ENCODE measurements at places on chromosomes 11 and 22.
A peak's percentile ranks its signal among the peaks of the same experiment; 100 is the strongest.

DNA sequence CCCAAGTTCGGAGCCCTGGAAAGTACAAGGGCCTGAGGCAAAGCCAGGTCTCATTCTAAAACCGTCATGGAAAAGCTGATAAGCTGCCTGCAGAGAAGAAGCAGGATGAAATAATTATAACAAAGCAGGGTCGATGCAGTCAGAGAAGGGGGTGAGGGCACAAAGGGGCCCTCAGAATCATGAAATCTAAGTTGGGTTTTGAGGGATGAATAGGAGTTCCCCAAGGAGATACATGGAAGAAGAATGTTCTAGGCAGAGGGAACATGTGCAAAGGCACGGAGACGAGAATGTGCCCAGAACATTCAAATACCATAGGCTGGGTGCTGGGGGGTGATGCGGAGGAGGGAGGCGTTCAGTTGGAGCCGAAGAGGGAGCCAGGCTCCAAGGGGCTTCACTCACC is 25.0 kb downstream of the IGLL1 start:
- no peak for DNase-seq

- no peak for DNase-seq
Observed at GRCh38 chr11:33234397-33235190, 22.6 kb upstream of the HIPK3 start.

DNA sequence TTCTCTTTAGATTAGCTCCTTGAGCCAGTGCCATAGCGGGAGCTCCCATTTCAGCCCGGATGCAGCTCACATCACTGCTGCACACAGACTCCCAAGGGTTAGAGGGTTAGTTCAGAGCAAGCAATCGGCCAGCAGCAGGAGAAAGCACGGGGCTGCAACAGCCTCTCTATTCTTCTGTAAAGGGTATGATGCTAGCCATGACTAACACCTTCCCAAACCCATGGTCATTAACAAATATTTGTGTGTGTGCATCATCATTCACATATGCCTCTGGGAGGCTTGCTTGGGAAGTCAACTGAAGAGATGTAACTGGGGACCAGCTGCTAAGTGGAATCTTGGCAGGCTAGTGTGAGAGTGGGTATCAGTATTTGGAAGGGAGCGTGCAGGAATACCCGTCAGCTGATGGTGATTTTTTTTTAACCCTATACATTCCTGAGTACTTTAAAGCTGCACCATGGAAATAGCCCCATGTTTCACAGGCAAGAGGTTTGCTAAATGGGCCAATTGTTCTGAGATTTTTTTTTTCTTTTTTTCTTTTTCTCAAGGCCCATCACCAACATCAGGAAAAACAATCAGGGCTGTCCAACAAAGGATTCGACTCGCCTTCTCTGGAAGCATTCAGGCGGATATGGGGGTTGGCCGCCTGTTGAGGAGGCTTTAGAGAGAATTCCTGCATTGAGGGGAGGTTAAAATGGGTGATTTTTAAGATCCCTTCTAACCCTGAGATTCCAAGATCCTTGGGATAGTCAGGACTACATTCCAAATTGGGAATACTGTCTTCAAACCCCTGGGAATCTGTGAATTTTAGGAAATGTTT is 33.2 kb upstream of the CCDC89 start:
- peak; percentile 43 for DNase-seq

DNA sequence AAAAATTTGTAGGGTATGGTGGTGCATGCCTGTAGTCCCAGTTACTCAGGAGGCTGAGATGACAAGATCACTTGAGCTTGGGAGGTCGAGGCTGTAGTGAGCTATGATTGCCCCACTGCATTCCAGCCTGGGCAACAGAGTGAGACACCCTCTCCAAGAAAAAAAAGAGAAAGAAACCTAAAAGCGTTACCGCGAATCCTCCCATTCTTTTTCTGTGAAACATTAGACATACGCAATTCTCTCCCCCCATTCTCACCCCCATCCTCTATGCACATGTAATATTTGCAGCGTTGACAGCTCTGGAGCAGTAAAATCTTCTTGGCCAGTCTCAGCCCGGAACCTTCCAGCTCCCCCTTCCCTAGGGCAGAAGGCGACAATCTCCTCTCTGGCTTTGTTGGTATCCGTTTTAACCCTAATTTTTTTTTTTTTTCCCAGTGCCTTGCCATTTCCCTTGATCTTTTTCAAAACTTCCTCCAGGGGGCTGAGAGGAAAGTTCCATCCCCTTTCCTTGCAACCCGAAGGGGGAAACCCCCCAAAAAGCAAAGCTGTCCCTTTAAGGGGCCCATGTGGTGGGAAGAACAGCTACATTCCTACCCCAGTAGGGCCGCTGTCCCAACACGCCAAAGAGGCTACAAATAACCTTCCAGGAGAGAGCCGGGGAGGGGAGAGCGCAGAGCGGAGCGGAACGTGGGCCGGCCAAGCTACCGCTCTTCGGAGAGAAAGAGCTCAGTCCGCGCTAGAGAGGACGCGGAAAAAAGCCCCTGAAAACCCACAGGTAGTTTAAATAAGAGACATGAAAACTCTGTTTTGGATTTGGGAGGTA is 1.9 kb downstream of the LRP4 start:
- peak; percentile 96 for DNase-seq

GRCh38 chr22:46735747-46736608 is 2.1 kb downstream of the CERK start:
- no peak for DNase-seq

- DNase-seq, result no peak
Observed at GRCh38 chr11:35944503-35945136, 758 bp downstream of the LDLRAD3 start.

DNA sequence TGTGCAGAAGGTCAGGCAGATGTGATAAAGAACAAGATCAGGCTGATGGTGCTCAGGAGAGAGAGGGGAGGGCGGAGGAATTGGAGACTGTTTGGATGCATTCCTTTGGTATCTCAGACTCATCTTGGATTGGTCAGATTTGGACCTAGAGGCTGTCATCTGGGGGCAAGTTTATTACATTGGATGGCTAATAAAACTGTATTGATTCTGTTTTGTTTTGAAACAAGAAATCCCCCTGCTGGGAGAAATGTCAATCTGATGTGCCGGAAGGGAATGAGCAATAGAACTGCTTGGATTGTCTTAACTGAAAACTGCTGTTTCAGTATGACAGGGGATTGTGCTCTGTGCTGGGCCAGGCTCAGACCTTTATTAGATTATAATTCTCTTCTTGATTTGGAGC is 25.5 kb upstream of the CCDC90B start:
- DNase-seq, result no peak

DNA sequence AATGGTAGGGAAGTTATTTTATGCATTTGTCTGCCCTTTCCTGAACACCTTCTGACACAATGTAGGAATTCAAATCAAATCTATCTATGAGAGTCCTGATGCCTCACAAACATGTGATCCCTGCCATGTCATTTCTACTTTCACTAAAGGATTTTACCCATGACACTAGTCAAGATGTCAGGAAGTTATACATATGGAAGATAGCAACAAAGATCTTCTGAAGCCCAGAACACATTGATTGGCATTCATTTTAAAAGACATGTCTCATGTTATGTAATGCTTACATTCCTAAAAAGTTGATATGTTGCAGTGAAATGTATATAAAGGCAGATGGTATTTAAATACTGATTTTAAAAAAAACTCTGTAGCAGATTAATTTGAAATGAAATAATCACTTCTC is 61.5 kb downstream of the FAM76B start:
- no peak for DNase-seq

DNA sequence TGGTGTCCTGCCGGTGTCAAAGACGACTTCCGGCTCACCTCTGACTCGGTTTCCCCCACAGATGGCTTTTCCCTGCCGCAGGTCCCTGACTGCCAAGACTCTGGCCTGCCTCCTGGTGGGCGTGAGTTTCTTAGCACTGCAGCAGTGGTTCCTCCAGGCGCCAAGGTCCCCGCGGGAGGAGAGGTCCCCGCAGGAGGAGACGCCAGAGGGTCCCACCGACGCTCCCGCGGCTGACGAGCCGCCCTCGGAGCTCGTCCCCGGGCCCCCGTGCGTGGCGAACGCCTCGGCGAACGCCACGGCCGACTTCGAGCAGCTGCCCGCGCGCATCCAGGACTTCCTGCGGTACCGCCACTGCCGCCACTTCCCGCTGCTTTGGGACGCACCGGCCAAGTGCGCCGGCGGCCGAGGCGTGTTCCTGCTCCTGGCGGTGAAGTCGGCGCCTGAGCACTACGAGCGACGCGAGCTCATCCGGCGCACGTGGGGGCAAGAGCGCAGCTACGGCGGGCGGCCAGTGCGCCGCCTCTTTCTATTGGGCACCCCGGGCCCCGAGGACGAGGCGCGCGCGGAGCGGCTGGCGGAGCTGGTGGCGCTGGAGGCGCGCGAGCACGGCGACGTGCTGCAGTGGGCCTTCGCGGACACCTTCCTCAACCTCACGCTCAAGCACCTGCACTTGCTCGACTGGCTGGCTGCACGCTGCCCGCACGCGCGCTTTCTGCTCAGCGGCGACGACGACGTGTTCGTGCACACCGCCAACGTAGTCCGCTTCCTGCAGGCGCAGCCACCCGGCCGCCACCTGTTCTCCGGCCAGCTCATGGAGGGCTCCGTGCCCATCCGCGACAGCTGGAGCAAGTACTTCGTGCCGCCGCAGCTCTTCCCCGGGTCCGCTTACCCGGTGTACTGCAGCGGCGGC is 5.5 kb downstream of the B3GNT6 start:
- DNase-seq, result peak; percentile 76

DNA sequence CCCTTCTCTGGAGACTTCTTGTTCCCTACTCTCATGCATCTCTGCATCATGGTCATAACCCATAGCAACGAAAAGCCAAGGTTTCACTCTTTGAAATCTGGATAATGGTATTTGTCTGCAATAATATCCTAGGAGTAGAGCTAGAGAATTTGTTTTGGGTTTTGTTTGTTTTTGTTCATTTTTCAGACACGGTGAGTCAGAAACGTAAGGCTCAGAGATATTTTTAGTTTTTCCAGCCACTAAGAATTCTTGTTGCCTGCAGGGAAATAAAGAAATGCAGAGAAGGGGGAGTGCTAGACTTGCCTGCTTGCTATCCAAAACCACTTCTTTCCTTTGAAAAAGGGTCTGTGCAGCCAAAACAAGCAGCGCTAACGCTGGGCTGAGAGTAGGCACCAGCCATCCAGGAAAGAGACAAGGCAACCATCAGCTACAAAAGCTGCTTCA is 26.0 kb downstream of the POU2AF3 start:
- DNase-seq, result no peak

DNA sequence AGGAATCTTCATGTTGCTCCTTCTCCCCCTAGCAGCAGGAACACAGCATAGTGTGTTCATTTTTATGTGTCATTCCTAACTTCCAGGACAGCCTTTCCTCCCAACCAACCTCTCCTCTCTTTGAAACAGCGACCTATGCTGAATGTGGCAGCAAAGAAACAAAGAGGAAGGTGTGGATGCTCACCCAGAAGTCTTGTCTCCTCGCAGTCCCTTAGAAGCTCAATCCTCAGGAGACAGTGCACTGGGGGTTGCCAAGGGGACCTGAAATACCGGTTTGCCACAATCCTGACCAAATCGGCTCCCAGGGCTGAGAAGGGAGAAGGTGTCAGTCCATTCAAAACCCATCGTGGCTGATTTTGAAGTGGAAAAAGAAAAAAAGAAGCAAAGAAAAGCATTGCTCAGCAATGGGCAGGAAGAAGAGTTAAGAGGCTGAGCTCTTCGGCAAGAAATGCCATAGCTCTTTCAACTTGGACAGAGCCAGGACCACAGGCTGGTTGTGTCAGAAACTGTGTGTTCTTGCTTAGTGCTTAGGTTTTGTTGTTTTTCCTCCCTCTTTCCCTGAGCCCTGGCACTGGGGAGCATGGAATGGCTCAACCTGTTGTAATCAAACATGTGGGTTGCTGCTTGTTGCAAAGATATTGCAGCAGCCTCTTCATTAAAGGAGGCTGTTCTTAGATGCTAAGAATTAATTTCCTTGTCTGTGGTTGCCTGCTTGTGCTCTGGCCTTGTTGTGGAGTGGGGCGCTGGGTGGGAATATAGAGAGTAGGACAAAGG is 30.4 kb upstream of the TENM4 start:
- DNase-seq, result no peak

All from A673 (cell line).